ENCODE measurements at places on chromosomes 5 and 9.

DNA sequence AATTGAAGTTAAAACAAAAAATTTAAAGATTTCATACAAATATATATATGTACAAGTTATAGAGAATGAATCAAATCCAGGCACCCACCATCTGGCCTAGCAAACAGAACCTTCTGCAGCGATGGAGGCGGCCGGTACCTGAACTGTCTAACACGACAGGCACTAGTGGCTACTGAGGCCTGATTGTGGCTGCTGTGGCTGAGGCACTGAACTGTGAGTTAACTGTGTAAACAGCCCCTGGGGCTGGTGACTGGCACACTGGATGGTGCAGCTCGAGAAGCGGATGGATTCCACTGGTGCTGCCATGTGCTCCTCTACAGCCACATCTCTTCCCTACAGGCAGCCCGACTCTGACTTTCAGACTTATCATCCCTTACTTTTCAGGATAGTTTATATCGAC lies 82.4 kb downstream of the RAPGEF1 start:
- no peak for DNase-seq

DNA sequence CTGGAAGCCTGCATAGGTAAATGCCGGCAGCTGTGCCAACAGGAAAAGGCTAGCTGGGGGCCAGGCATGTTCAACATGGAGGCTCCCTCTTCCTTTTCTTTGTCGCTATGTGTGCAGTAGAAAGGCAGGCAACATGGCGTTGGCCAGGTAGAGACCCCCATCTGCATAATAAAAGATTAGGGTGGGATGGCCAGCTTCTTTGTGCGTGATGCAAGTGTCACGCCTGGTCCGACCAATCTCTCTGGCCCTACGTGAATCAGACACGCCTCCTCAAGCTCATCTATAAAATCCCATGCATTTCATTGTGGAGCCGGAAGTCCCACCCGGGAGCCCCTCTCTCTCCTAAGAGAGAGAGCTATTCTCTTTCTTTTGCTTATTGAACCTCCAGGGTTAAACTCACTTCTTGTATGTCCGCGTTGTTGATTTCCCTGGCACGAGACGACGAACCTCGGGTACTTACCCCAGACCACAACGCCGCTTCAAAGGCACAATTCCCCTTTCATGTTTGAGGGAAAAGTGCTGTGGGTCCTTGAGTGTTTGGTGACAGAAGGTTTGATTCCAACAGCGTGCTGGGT lies 25.0 kb upstream of the C5orf47 start:
- DNase-seq, result no peak

- no peak for DNase-seq
These were observed 49.3 kb downstream of the RASGEF1C start for GRCh38 chr5:180159756-180160155.

DNA sequence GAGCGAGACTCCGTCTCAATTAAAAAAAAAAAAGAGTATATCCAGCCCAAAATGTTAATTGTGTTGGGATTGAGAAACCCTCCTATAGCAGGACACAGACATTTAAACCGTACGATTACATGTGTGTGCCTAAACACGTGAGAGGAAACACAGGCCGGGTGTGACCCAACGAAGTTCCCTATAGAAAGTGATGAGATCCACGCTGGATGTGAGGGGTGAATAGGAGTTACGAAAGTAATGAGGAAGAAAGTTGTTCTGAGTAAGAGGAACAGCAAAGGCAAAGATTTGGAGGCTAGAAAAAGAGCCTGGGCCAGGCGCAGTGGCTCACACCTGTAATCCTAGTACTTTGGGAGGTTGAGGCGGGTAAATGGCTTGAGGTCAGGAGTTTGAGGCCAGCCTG lies 13.6 kb downstream of the NAIF1 start:
- no peak for DNase-seq

DNA sequence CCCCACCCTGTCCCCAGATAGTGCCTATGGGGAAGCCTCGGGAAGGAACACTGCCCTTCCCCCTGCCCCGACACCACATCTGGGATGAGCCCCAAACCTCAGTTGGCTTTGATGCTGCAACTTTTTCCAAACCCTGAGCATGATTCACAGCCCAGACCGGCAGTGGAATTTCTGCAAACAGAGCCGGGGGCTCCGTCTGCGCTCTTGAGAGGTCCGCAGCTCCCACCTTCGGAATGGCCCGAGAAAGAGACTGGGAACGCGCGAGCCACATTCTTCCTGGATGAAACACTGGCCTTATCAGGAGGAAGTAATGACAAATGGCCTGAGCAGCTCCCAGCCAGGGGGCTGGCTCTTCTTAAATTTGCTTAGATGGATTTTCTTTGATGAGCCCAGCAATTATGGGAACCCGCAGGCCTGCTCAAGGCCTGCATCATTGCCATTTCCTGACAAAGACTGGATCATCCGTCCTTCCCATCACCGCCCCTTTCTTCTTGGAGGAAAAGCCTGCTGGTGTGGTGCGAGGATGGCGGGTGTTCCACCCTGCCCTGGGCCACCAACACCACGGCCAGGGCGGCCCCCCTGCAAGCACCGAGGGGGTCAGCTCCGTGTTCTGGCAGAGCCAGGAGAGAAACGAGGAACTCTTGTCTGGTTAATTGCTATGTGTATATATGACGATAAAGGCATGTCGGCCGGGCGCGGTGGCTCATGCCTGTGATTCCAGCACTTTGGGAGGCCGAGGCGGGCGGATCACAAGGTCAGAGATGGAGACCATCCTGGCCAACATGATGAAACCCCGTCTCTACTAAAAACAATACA lies 38.8 kb upstream of the COL5A1 start:
- no peak for DNase-seq

DNA sequence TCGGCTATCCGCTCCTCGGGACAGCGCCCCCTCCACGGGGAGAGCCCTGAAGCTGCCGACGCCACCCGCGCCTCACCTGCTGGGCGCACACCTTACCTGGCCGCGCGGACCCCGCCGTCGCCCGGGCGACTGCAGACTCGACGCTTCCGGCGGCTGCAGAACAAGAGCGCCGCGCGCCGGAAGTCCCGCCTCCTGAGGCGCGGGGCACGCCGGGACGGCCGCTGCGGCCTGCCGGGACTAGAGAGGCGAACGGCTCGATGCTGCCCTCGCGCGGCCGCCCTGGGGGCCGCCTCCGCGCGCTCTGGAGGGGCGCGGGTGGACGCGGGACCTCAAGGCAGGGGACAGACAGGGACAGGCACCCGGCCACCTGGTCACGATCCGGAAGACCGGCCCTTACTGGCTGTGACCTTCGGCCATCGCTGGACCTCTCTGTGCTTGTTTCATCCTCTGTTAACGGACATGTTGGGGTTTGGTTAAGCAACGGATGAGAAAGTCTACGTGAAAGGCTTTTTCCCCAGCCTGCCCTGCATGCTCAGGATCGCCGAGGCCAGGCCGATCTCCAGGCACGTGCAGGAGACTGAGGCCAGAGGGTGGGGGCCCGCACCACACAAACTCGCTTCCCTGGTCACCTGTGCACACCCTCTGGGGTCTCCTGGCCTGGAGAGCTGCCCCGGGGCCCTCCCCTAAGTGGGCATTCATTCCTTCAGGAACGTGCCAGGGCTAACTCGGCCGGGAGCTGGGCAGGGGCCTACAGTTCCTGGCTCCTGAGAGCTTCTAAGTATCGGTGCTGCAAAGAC lies at the start of gene SNAPC4:
Gene SNAPC4 (minus strand): TSS at position 133 of the 797 bp plus-strand sequence. CDS start 1,742 bp downstream, outside the sequence.
- DNase-seq, result peak; percentile 57

GRCh38 chr5:134151723-134152122 lies 25.0 kb downstream of the SKP1 start:
- DNase-seq, result no peak

DNA sequence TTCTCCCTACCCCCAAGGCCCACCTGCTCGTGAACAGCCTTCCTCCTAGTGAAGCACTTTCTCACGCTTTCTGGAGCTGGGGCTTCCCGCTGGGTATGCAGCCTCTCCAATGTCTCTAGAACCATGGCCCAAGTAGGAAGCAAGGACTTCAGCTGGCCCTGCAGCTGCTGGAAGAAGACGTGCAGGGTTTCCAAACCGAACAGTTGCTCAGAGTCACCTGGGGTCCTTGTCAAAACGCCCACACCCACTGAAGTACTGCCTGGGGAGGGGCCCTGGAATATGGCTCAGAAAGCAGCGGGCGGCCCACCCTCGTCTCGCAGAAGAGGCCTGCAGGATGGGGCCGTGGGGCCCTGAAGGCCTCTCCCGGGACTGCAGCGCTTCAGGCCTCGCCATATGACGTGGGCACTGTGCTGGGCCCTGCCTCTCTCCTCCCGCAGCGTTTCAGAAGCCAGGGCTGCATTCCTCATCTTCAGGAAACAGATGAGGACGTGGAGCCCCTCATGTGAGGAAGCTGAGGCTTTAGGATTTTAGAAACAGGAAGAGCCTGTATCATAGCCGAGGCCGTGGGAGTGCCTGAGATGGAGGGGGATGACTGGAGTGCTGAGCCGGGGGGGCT lies 116.0 kb upstream of the LMX1B start:
- DNase-seq, result no peak

DNA sequence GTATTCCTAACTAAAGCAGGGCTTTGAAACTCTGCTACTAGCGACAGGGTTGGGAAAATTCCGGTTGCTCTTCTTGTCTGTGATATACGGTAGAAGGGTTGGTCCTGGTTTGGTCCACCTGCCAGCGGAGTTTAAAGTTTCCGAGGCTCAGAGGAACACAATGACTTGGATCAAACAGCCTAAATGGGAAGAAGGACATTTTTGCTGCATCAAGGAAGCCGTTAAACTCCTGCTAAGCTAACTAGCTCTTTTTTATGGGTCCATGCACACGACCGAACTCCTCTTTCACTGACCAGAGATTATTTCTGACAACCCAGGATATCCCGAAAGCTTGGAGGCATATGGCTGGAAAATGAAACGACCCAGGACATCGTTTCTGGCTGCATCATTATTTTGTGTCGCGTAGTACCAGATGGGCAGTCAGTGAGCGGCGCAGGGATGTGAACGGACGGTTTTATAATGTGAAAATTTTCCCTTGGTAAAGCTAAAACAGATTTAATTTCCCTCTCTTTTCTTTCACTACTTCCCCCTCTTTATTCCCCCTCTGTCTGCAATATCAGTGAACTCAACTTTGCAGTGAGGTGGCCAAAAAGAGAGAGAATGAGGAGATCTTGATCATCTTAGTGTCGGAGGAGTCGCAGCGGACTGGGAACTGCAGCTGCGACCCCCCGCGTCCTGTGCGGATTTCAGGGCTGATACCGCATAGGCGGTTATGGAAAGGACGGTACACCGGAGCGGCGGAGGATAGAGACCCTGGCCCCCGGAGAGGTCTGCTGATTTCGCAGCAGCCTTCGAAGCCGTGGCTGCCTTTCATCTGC lies at the start of gene LURAP1L:
Gene LURAP1L (plus strand): TSS at position 160 of the 818 bp plus-strand sequence. CDS start 696 bp downstream, outside the sequence.
- DNase-seq, result no peak

- DNase-seq, result no peak
These were observed 84.5 kb downstream of the FOXD1 start for GRCh38 chr5:73363911-73364730.

DNA sequence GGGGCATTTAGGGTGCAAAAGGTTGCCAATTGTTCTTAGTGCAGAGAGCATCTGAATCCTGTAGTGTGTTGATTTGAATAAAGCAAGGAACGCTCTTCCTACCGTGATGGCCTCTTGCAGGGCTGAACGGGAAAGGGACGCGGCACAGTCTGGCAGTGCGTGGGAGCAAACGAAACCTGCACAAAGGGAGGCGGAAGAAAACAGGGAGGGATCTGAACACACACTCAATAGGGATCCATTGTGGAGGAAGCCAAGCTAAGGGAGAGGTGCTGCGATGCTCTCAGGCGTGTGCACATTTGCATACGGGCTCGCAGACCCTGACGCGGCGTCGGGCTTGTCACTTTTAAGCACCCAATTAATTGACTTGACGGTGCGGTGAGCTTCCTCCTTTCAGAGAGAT lies 414.0 kb upstream of the IRX1 start:
- DNase-seq, result no peak

- DNase-seq, result no peak
These were observed 11.0 kb downstream of the CCDC152 start for GRCh38 chr5:42767491-42768105.

DNA sequence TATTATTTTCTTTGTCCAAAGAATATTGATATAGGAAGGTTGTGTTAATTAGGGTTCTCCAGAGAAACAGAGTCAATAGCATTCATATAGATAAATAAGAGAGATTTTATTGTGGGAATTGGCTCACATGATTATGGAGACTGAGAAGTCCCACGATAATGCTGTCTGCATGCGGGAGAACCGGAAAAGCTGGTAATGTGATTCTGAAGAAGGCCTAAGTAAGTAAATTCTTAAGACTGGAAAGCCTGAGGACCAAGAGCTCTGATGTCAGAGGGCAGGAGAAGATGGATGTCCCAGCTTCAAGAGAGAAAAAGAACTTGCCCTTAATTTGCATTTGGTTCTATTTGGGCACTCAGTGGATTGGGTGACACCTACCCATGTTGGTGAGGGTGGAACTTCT lies 307.4 kb upstream of the C9orf72 start:
- DNase-seq, result no peak

DNA sequence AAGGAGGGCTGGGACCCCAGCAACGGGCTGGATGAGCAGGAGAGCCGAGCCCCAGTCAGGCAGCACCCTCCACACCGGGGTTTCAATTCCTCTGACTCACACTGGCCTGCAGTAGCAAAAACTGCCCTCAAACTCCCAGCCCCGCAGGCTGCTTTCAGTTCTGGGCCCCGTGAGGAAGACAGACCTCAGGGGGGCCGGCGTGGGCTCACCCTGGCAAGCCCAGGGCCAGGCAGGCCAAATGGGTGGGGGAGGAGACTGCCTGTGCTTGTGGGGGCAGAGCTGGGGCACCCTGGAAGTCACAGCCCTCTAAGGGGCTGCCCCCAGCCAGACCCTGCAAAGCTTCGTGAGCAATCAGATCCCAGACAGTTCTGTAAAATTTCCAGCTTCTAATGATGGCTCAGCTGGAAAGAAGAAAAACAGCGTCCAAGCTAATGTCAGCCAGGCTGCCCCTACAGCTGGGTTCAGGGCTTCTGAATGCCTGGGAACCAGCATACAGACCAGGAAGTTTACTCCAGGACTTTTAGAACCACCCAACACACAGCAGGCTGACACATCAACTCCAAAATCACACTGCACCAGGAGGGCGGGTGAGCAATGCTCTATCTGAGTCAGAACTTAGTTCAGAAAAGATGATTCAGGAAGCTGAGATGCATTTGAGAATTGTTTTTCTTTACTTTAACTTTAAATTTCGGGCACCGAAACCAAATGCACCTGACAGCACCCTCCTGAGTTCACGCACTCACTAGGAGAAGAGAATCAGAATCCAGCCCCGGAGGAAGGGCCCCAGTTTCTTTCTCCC lies 34.7 kb downstream of the LPCAT1 start:
- no peak for DNase-seq

GRCh38 chr9:16337322-16338029 lies 533.0 kb downstream of the BNC2 start:
- no peak for DNase-seq
